Daoy (cell line): ENCODE measurements at places on chromosomes 5 and 9. TPM values are rescaled to one million over a fixed set of nuclear protein-coding genes. Genes with fewer than 3 reads are reported as not detected.
A peak's percentile ranks its signal among the peaks of the same experiment; 100 is the strongest.

ALAD gene
- total RNA-seq: 7.7 and 13.3 TPM in 2 replicates

GRCh38 chr9:112421771-112422222 is 41.9 kb downstream of the HSDL2 start:
- no peak for DNase-seq

- DNase-seq: no peak
Measured at GRCh38 chr9:130430232-130430631, 14.5 kb upstream of the ASS1 start.

SARDH gene
- total RNA-seq: 0.45 and 1.2 TPM in 2 replicates

NRG2 gene
- total RNA-seq: 0.17 and 0.48 TPM in 2 replicates

DNA sequence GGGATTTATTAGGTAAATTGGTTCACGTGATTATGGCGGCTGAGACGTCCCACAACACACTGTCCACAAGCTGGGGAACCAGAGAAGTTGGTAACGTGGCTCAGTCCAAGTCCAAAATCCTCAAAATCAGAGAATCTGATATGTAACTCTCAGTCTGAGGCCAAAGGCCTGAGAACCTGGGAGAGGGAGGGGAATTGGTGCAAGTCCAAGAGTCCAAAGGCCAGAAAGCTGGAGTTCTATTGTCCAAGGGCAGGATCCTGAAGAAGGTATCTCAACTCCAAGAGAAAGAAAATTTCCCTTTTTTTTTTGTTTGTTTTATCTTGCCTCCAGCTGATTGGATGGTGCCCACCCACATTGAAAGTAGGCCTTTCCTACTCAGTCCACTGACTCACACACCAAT is 83.8 kb downstream of the PRDM9 start:
- no peak for DNase-seq

SEMA4D gene
- 2.3 and 4.5 TPM in 2 replicates for total RNA-seq

GRCh38 chr9:97072285-97072776 is 33.4 kb upstream of the CTSV start:
- no peak for DNase-seq

GRCh38 chr9:135468854-135469521 is 10.6 kb upstream of the PPP1R26 start:
- DNase-seq: peak; percentile 83

GRCh38 chr5:123090661-123091297 is 1.7 kb downstream of the PRDM6 start:
- DNase-seq: no peak

AK6 gene
- 54.7 and 71.3 TPM in 2 replicates for total RNA-seq

- no peak for DNase-seq
Measured at GRCh38 chr5:37037840-37038239, 161.3 kb downstream of the NIPBL start.

SLCO6A1 gene
- 0.48 TPM in 1 of 2 replicates, not detected in the other for total RNA-seq

DNA sequence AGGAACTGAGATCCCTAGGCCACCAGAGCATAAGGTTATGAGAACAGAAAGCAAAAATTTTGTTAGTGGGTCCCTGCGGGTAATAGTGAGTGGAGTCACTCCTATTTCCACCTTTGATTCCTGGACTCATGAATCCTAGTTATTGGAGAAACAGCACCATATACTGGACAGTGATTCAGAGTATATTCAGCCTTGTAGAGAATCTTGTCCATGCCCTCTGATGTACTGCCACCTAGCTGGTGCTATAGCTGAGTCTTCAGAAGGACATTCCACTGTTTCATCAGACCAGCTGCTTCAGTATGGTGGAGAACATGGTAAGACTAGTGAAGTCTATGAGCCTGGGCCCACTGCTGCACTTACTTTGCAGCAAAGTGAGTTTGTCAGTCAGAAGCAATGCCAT is 25.0 kb upstream of the ITGA2 start:
- no peak for DNase-seq

GRCh38 chr5:102931085-102931725 is 176.1 kb downstream of the PAM start:
- no peak for DNase-seq
